Calu3 (cell line): ENCODE measurements at places on chromosomes 13 and 19. TPM values are rescaled to one million over a fixed set of nuclear protein-coding genes. Genes with fewer than 3 reads are reported as not detected.
A peak's percentile ranks its signal among the peaks of the same experiment; 100 is the strongest.

Gene ZNF653
- total RNA-seq = 8.8 and 9.5 TPM in 2 replicates

Gene TMPRSS9
- total RNA-seq = not detected in 2 replicates

Gene KCNJ14
- total RNA-seq = 9.6 and 9.9 TPM in 2 replicates

Gene TGFBR3L
- 0.94 and 1.6 TPM in 2 replicates for total RNA-seq

Gene DENND1C
- total RNA-seq = not detected in 2 replicates

Gene SYNGR4
- total RNA-seq = not detected in 2 replicates

Gene TMEM59L
- 0.71 TPM in 1 of 2 replicates, not detected in the other for total RNA-seq

Gene LGALS14
- not detected in 2 replicates for total RNA-seq

Gene SIGLEC12
- not detected in 2 replicates for total RNA-seq

DNA sequence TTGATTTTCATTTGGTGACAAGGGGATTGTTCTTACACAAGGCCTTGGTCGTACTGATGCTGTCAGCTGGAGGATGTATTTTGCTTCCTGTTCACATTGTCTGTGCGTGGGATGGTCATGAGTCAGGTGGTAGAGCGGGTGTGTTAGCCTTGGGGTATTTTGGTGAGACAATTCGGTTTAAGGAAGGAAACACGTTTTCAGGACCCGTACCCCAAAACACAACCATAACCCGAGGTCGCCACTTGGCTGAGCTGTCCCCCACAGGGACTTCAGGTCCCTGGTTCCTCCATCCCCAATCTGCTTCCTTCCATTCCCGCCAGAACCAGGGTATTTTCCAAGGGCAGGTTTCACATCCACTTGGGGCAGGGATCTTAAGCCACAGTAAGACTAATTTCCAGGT lies 15.0 kb downstream of the MYO9B start:
- no peak for DNase-seq

DNA sequence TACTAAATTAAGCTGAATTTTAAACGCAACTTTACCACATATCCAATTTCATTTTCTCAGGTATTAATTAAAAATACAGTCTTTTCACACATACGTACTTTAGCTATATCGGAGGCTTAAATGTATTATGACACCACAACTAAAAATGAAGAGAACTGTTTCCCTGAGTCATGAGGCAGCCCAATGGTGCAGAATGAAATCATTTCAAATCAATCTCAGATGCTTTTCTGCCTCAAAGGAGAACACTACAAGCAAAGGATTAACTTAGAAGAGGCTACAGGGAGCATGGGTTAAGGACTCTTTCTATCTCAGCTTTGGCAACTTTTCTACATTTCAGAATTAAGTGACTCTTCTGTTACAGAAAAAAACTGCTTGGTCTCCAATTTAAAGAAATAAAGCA lies 516.3 kb upstream of the HTR2A start:
- no peak for DNase-seq

DNA sequence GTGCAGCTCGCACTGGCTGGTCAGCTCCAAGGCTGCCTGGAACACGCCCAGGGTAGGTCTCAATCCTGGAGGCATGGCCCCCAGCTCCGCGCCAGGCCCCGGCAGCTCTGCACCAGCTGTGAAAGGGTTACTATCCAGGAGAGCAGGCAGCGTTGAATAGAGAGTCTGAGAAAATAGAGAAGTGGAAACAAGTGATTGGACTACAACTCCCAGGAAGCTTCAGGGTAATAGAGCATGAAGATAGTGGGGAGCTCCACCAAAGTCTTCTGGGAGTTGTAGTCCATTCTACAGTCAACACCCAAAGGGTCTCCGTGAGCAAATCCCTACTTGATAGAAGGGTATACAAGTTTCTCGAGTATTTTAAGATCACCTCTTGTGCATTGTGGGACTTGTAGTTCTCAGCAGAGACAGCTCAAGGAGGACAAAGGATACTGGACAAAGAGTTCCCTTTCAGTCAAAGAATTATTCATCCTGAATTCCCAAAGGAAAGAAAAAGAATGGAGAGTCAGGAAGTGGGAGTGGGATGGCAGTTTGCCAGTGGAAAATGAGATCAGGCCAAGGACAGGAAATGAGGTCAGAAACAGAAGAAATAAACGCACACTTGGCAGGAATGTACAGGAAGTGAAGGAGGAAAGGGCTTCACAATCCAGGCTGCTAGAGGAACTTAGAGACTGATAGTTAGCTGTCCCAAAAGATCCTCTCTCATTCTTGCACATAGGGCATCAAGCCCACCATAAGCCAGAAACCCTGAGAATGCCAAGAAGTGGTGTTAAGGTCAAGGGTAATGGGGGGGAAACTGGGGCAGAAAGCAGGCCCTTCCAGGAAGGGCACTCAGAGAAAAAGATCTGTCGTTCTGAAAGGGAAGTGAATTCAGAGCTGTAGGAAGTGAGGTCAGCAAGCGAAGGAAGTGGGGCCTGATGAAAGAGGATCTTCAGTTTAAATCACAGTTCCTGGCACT lies 5.5 kb upstream of the MAMSTR start:
- peak; percentile 38 for DNase-seq

GRCh38 chr13:59680429-59681024 lies 483.2 kb downstream of the DIAPH3 start:
- DNase-seq = no peak

- DNase-seq = no peak
These were observed 22.6 kb upstream of the SLAIN1 start for GRCh38 chr13:77674852-77675251.

DNA sequence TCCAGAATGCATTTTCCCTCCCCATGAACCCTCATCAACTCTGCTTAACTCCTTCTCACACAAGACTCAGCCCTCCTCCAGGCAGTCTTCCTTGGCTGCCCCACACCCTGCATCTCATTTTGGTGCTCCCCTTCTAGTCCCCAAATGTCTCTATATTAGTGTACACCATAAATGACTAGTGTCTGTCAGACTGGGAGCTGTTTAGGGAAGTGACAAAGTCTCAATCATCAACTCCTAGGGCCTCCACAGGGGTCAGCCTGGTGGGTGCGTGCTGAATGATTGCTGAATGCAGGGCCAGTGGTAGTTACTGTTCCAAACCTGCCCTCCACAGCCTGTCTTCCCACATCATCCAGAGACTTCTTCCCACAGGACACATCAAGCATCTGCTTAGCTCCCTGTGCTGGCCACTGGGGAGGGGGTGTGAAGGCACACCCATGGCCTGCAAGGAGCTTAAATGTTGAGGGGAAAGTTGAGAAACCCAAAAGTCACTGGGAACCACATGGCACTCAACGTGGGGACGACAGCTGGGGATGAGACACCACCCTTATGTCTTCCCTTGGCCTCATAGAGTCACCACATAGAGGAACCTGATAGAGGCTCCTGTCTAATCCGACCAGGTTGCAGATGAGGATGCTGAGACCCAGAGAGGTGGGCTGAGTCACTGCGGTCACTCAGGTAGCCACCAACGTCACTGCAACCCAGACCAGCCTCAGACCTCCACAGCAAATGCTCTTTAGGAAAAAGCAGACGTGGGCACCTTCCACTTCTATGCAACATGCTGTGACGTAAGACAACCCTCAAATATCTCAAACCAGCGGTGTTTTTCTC lies 79.3 kb upstream of the TM9SF2 start:
- DNase-seq = no peak

GRCh38 chr13:110538632-110539031 lies 22.9 kb downstream of the RAB20 start:
- no peak for DNase-seq

DNA sequence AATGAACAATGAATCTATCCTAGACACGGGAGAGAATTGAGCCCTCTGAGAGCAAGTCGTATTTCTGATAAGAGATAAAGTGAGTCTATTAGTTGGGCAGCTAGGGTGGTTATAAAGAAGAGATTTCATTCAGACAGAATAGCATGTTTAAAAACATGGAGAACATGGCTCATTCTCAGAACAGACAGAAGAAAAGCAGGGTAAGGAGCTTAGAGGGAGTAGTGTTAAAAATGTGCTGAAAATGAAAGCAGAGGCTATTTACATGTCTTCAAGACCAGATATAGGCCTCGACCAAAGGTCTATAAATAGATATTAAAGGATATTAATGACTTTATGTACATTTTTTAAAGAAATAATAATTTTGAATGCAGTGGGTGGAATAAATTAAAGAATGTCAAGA lies 149.5 kb downstream of the SLITRK1 start:
- DNase-seq = no peak

DNA sequence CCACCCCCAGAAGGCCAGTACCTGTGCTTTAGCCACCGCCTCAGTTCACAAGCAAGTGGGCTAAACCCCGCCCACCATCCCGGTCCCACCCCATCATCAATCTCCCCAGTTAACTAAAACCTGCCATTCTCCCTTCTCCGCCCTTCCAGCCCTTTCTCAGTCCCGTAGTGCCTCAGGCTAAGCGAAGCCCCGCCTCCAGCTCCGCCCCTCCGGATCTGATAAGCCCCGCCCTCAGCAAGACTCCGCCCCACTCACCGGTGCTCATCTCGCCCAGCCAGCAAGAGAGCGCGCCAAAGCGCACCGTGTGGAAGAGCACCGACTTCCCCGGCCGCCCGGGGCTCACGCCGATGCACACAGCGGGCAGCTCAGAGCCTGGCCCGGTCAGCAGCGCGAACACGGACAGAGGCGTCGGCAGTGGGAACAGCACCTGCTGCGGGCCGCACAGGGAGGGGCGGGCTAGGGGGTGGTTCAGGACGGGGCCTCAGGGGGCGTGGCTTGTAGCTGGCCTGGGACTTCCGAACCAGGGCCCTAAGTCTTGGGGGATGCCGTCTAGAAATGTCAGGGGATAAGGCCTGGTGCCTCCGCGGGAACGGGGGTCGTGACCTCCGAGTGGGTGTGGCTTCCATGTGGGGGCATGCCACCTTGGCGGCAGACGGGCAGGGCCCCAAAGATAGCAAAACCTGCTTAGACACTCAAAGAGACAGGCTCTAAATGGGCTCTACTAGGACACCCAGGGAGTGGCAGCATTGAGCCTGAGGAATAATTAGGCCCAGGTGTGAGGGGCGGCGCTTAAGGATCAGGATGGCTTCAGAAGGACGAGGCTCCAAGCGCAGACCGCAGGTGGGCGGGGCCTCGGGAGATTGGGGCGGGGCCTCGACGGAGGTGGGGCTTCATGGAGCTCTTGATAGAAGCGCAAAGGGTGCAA lies 21.4 kb downstream of the MAP4K1 start:
- DNase-seq = peak; percentile 76

- no peak for DNase-seq
These were observed 39.9 kb downstream of the FBN3 start for GRCh38 chr19:8109455-8109854.

DNA sequence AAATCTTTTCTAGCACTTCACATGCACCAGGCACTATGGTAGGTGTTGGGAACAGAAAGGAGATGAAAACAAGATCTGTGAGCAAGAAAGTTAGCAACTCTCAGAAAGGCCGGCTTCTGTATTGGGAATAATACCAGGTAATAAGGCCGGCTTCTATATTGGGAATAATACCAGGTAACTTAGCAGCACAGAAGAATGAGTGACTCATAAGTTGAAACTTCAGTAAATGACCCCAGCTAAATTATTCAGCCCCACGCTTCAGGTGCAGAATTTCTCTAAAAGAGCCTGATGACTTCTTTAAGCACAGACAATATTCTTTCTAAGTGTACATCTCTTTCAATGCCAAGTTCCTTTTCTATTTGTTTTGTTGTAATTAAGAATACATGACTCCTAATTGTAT lies 151.3 kb downstream of the MYO16 start:
- no peak for DNase-seq

DNA sequence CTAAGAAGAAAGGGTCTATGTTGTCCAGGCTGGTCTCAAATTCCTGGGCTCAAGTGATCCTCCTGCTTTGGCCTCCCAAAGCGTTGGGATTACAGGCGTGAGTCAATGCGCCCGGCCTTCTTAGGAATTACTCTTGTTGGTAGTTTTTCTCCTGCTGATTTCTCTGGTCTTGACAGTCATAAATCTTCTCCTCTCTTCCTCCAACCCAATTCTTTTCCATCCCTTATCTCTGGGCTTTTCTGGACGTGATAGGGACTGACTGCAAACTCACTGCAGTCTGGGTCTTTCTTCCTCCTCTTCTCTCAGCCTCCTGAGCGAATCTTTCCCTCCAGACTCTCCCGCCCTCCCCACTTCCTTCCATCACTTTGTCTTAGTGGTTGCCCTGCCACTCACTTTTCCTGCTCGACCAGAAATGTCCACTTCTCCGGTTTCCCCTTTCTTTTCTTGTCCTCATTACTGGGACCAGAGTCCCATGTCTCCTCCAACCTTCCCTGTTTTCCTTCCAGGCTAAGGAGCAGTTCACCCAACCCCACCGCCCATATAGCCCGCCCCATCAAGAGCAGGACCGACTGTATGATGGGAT lies 21.9 kb upstream of the TIMM44 start:
- DNase-seq = no peak

DNA sequence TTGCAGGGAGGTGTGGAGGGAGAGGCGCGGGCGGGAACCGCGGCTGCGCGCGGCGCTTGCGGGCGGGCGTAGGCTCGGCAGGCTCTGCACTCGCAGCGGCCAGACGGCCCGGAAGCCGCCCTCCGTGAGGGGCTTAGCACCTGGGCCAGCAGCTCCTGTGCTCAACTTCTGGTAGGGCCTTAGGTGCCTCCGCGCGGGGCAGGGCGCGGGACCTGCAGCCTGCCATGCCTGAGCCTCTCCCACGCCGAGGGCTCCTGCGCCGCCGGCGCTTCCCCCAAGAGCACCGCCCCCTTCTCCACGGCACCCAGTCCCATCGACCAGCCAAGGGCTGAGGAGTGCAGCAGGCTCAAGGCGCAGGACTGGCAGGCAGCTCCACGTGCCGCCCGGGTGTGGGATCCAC lies 940.8 kb upstream of the PCDH9 start:
- DNase-seq = no peak

- DNase-seq = no peak
These were observed 345.4 kb downstream of the KCNRG start for GRCh38 chr13:50360637-50361036.

- no peak for DNase-seq
These were observed 71.2 kb downstream of the SPACA7 start for GRCh38 chr13:112447306-112447705.

DNA sequence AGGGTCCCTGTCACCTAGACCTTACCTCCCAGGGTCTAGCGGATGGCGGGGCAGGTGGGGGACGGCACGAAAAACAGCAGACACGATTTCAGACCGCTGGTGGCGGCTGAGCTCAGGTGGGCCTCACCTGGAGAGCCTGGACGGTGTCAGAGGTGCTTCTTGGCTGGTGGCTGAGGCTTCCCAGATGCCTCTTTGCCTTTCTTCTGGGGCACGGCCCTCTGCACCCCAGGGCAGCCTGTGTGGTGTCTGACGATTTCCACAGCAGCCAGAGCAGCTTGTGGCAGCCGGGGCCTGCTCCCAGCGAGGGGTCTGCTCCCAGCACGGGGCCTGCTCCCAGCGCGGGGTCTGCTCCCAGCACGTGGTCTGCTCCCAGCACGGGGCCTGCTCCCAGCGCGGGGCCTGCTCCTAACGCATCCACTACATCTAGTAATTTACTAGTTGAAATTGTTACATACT lies 66.7 kb downstream of the ATP11A start:
- DNase-seq = no peak

GRCh38 chr19:18519962-18520847 lies 1.7 kb downstream of the ELL start:
- DNase-seq = peak; percentile 71

GRCh38 chr13:60012488-60012887 lies 151.2 kb downstream of the DIAPH3 start:
- peak; percentile 1 for DNase-seq
